Stimulated activated CD4-positive, alpha-beta T cell treated with anti-CD3 and anti-CD28 coated beads, Interleukin-12 subunit alpha, Interleukin-12 subunit beta, amount 100 ng/mL, for 48 hours (primary cell): ENCODE measurements at places on chromosomes 7 and 10.

GRCh38 chr7:65239707-65240352 is 133.8 kb upstream of the ZNF92 start:
- DNase-seq, result no peak

GRCh38 chr7:148362541-148362940 is 228.0 kb upstream of the C7orf33 start:
- DNase-seq, result no peak

DNA sequence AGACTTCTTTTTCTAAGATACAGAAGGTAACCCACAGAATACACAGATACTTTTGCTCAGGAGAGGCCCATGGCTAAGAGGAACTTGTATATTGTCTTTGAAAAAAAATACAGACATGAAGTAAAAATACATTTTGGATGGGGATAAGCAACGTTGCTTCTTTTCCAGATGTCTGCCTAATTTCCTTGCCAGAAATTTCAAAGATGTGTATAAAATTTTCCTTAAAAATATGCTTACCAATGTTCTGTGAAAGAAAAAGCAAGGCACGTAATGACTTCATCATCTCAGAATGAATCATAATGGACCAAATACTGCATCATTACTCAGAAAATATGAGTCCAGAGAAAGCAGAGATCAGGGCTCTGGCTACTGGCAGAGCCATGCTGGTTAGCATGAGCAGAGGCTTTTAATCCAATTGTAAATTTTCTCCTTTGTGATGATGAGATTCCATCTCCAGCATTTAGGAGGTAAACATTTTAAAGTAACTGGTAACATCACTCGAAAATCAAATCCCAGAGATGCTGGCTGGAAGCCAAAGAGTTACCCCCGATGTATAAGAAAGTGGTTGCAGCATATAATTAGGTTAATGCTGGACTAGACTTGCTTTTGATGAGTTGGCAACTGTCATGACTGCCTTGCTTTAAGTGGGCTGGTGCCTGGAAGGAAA is 272.5 kb downstream of the SEMA3A start:
- DNase-seq, result no peak

DNA sequence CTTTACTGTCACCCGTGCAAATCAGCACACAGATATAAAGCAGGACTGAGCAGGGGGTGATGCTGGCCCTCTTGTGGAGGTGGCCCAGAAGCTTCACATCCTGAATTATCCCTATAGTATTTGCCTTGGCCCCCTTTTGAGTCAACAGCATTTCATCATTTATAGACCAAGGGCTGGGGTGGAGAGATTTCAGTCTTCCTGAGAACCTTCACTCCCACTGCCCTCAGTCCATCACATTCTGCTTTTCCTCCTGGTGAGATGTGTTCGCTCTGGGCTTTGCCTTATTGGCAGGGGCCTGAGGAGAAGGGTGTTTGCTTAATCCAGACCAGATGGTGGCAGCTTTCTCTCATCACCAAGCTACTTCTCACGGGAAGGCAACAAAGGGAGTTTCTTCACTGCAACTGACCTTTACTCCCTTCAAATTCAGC is 47.7 kb downstream of the NOC3L start:
- DNase-seq, result no peak

GRCh38 chr10:17214971-17215781 is 12.9 kb upstream of the VIM start:
- DNase-seq, result no peak

DNA sequence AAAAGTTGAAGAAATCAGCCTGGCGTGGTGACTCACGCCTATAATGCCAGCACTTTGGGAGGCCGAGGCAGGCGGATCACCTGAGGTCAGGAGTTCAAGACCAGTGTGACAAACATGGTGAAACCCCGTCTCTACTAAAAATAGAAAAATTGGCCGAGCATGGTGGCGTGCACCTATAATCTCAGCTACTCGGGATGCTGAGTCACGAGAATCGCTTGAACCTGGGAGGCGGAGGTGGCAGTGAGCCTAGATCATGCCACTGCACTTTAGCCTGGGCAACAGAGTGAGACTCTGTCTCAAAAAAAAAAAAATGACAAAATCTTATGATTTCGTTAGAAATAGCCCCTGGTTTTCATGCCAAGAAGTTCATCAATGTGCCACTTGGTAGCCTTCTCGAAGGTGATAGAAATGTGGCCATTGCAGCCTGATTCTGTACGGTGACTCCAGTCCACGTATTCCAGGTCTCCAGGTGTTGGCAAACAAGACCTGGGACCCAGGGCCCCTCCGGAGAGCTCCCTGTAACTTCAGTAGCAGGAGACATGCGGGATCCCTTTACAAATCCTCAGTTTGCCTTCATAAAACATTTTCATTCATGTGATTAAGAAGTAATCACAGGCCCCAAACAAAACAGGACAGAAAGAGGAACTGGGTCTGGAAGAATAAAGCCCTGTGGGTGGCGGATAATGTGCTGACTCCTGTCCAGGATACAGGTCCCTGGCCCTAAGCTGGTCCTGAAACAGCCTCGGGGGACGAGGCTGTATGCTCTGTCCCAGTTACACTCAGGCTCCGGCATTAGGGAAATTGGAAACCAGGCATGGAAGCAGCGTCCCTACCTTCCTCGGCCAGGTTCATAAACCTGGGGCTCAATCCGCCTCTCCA is 207.3 kb upstream of the SH2B2 start:
- no peak for DNase-seq

GRCh38 chr7:1160670-1161021 is 650 bp upstream of the ZFAND2A start:
- DNase-seq, result no peak

DNA sequence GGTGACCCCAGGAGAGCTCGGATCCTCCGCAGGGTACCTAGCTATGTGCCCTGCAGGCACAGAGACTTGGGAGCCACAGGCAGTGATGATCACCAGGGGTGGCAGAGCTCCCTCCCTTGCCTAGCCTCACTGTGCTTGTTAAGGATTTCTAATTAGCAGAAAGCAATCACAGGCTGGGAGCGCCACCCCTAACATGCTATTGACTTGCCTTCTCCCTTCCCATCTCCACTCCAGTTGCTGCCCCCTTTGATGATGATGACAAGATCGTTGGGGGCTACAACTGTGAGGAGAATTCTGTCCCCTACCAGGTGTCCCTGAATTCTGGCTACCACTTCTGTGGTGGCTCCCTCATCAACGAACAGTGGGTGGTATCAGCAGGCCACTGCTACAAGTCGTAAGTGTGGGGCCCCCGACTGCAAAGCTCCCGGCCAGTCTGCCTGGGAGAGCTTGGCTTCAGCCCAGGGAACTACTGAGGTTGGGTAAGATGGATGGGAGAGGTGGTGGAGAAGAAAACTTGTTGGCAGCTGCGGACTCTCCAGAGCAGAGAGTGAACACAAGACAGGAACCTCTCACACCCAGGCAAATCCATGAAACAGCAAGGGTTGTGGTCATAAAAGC is 1.2 kb downstream of the PRSS1 start:
- DNase-seq, result no peak

- DNase-seq, result no peak
Observed at GRCh38 chr7:17063045-17063383, 181.2 kb upstream of the AGR3 start.

DNA sequence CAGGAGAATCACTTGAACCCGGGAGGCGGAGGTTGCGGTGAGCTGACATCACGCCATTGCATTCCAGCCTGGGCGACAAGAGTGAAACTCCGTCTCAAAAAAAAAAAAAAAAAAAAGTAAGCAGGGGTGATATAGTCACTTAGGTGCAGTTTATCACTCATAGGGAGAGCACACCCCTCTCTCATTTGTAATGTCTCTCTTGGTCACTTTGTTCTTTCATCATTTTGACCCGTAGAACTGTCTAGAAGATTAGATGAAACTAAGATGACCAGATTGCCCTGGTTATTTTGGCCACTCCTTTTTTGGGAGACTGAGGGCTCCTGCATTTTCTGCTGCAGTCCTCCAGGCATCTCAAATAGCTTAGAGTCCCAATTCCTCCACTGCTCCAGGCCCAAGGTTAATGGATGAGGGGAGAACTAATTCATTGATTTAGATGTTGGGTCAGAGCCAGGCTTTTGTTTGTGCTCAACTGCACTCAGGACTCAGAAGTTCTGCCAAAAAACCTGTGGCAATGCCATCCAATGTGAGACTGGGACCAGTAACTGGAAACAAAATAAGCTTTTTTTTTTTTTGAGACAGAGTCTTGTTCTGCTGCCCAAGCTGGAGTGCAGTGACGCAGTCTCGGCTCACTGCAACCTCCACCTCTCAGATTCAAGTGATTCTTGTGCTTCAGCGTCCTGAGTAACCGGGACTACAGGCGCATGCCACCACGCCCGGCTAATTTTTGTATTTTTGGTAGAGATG is 50.0 kb upstream of the CAMK1D start:
- DNase-seq, result no peak

DNA sequence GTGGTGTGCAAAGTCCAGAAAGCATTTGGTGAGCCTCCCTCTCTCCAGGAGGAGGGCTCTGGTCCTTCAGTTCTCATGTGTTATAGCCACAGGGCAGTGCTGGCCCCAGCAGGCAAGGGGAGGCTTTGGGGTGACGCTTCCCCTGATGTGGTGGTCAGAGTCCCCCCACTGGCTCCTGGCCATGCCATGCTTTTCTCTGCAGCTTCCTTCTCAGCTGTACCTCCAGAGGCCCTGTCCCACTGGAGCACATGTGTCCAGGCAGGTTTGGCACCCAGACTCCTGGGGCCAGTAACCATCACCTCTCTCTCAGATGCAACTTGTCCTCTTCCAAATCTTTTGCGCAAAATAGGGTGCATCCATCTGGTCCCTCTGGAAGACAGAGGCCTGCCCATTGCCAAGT is 233.0 kb upstream of the ZNF32 start:
- DNase-seq, result no peak

DNA sequence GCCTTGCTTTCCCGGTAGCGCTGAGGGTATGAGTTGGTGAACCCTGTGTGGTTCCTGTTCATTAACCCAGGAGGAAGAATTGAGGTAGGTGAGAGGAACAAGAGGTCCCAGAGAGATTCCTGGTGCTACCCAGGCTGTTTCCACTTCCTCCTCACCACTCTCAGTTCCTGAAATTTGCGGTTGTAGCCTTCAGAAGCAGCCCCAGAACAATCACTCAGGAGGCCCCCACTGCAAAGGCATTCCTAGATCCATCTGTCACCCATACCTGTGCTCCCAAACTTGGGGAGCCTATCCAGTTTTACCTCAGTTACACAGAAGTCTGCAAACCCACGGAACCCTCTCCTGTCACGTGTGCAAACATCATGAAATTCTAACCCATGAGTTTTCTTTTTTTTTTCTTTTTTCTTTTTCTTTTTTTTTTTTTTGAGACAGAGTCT is 9.0 kb upstream of the PIP4K2A start:
- DNase-seq, result no peak

DNA sequence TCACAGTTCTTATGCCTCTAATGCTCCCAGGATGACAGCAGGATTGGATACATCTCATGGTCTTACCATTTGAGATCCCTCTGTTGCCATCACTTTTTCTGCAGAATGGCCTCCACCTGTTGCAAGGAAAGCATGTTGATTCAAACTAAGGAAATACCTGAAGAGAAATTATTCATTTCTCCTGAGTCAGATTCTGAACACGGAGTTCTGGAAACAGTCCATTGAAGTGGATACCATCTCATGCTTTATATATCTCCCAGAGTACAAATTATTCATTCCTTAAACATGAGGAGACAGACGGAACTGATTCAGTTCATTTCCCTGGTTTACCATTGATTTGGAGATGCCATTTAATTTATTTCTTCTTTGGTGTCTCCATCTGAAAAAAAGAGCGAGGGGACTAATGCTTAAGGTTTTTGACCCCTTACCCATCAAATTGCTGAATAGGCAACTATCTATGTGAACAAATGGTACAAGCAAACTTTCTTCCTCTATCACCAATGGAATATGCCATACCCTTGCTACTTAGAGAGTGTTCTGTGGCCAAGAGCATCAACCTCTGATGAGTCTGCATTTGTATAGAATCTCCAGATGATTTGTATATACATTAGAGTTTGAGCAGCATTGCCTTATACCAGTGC is 305.0 kb upstream of the LRGUK start:
- no peak for DNase-seq

- DNase-seq, result no peak
Observed at GRCh38 chr10:127009366-127009765, 104.1 kb downstream of the DOCK1 start.

DNA sequence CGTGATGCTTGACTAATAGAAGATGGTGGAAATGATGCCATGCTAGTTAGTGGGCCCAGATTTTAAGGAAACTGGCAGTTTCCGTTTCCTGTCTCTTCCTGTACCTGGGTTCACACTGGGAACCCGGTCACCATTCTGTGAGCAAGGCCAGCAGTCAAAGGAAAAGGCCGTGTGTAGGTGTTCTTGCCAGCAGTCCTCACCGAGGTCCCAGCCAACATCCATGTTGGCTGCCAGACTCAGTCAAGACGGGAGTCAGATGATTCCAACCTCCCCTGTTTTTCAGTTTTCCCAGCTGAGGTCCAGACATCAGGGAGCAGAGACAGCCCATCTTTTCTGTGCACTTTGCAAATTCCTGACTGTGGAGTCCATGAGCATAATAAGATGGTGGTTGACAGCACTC is 15.2 kb upstream of the PILRB start:
- DNase-seq, result no peak

DNA sequence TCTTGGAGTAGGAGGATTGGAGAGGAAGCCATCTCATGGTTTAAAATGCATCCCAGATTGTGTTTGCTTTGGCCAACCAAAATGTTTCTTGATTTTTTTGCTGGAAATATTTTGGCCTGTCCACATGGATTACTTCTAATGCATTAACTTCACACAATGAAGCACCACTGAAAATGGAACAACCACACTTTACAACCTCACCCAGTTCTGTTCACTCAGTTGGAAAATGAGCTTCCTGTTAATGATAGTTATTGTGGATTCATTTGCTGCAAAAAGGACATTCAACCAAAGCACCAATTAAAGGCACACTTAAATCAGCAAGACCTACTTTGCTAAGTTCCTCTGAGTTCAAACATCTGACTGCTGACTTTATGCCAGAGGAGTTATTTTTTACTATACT is 11.3 kb upstream of the A1CF start:
- DNase-seq, result no peak

DNA sequence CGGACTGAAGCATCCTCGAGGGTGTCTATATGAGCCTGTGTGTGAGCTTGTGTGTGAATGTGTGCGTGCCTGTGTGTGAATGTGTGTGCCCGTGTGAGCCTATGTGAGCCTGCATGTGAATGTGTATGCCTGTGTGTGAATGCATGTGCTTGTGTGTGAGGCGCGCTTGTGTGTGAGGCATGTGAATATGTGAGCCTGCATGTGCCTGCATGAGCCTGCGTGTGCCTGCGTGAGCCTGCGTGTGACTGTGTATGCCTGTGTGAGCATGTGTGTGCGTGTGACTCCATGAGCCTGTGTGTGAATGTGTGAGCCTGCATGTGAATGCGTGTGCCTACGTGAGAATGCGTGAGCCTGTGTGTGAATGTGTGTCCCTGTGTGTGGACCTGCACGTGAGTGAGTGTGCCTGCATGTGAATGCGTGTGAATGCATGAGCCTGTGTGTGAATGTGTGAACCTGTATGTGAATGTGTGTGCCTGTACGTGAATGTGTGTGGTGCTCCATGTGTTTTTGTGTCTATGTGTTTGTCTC is 33.4 kb downstream of the PDGFA start:
- no peak for DNase-seq
